ENCODE measurements at places on chromosomes 2 and 18.
A peak's percentile ranks its signal among the peaks of the same experiment; 100 is the strongest.

- DNase-seq, result no peak
These were observed 2.4 kb upstream of the KCNF1 start for GRCh38 chr2:10909050-10909995.

- DNase-seq, result peak; percentile 81
These were observed 749 bp upstream of the EIF2AK3 start for GRCh38 chr2:88627856-88628570.

GRCh38 chr18:75618146-75618545 is 190.6 kb upstream of the SMIM21 start:
- no peak for DNase-seq

DNA sequence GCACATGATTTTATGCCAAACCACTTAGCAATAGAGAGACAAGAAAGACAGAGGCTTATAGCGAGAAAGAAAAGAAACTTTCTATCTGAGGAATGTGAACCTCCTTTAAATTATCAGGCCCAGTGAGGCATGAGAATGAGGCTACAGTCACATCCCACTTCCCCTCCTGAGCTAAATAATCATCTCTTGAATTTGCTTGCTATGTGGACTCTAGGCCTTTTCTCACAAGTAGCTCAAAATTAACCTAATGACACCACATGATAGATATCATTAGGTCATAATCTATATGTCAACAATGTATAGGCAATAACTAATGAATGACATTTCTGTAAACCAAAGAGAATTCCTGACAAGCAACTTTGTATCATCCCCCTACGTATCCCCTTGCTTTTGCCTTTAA is 301.5 kb upstream of the MGAT5 start:
- DNase-seq, result no peak

DNA sequence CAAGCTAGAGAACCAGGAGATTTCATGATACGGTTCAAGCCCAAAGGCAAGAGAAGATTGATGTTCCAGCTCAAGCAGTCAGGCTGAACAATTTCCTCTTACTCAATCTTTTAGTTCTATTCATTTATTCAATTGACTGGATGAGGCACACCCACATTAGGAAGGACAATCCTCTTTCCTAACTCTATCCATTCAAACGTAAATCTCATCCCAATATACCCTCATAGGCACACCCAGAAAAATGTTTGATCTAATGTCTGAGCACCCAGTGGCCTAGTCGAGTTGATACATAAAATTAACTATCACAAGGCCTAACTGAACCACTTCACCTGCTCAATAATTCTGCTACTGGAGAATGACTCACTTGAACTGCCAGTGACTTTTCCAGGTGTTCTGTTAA is 180.7 kb downstream of the RAD51AP2 start:
- DNase-seq, result no peak

- no peak for DNase-seq
These were observed 22.9 kb downstream of the ZNF532 start for GRCh38 chr18:58887613-58887963.

- DNase-seq, result no peak
These were observed 219.7 kb upstream of the EPHA4 start for GRCh38 chr2:221791844-221792243.
